ENCODE measurements at places on chromosomes 7 and 10. TPM values are rescaled to one million over a fixed set of nuclear protein-coding genes. Genes with fewer than 3 reads are reported as not detected.
A peak's percentile ranks its signal among the peaks of the same experiment; 100 is the strongest.

The IGFBP1 gene
- 1.3 TPM for total RNA-seq

- no peak overlapping the region for H3K27ac ChIP-seq
- DNase-seq = no peak
- no peaks in the 10 kb centered on the region for H3K36me3 ChIP-seq
- no peaks in the 10 kb centered on the region for H3K27me3 ChIP-seq
- no peak overlapping the region for H3K4me3 ChIP-seq
Measured at GRCh38 chr7:501526-501925, 18.1 kb downstream of the PDGFA start.

The TMEM176A gene
- total RNA-seq = not detected

DNA sequence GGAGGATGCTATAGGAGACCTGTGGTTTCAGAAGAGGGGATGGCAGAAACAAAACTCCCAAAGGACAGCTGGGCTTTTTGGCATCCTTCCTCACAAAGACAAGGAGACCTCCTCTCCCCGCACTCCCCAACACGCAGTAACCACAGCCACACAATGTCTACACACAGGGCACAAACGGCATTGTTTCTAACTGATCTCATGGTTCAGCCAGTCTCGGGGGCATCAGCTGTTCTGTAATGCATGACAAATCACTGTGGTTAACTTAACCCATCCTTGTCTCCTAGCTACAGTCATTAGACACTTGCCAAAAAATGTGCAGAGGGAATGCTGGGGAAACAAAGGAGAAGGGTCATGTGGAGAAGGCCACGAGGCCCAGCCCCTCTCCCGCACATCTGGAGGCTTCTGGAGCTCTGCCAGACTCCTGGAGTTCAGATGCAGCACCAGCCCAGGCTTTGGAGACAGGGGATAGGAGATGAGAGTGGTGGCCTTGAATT, 7.6 kb upstream of the ADAMTS14 start:
- peak overlapping the region; percentile 88 for H3K27ac ChIP-seq
- no peaks in the 10 kb centered on the region for H3K36me3 ChIP-seq
- no peak overlapping the region for H3K4me3 ChIP-seq
- peak; percentile 97 for DNase-seq
- H3K27me3 ChIP-seq = no peaks in the 10 kb centered on the region
- H3K4me1 ChIP-seq = peaks cover 18% of the 10 kb centered on the region

DNA sequence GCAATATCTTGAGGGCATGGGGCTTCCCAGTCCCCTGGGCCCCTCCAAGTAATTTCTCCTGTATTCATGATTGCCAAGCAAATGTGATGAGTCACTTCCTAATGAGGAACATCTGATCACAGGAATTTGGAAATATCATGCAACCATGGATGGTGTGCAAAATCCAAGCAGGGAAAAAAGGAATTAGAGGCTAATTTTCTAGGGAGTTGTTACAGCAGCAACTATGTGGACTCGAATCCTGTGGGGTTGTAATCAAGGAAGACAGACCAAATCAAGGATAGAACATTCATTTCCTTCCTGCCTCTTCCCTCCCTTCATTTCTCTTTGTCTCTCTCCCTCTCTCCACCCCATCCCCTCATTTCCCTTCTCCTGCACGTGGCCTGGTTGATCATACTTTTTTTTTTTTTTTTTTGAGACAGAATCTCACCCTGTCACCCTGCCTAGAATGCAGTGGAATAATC, 23.9 kb upstream of the AGFG2 start:
- H3K4me1 ChIP-seq = peaks cover 23% of the 10 kb centered on the region
- H3K36me3 ChIP-seq = no peaks in the 10 kb centered on the region
- peak overlapping the region; percentile 17 for H3K27ac ChIP-seq
- 0 out of 2 replicates have a peak, but pooled peaks cover 6% of the 10 kb centered on the region for H3K27me3 ChIP-seq

GRCh38 chr10:124465777-124466488, 4.3 kb downstream of the LHPP start:
- H3K27me3 ChIP-seq = no peaks in the 10 kb centered on the region
- no peaks in the 10 kb centered on the region for H3K36me3 ChIP-seq
- DNase-seq = no peak
- H3K27ac ChIP-seq = no peak overlapping the region
- no peak overlapping the region for H3K4me3 ChIP-seq

DNA sequence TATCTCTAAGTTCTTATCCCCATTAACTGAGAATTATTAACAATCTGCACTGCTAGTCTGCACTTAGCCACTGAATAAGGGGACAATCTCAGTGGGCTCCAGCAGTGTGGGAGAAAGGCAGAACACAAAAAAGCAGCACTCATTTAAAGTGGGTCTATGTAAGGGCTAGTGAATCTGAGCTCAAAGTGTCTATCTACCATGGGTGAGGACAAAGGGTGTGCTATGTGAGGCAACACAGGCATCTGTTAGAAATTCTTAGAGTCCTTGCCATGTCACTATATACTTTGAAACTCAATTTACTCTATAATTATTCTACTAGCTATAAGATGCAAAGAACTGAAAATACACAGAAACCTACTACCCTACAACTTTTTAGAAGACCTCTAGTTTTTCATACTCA, 135.8 kb upstream of the TMEM168 start:
- peaks cover 31% of the 10 kb centered on the region for H3K4me1 ChIP-seq
- no peak overlapping the region for H3K27ac ChIP-seq
- DNase-seq = no peak
- no peaks in the 10 kb centered on the region for H3K36me3 ChIP-seq

GRCh38 chr7:137916980-137917645, 70.3 kb upstream of the DGKI start:
- H3K27me3 ChIP-seq = no peaks in the 10 kb centered on the region
- no peak overlapping the region for H3K4me3 ChIP-seq
- peak overlapping the region; percentile 13 for H3K27ac ChIP-seq

DNA sequence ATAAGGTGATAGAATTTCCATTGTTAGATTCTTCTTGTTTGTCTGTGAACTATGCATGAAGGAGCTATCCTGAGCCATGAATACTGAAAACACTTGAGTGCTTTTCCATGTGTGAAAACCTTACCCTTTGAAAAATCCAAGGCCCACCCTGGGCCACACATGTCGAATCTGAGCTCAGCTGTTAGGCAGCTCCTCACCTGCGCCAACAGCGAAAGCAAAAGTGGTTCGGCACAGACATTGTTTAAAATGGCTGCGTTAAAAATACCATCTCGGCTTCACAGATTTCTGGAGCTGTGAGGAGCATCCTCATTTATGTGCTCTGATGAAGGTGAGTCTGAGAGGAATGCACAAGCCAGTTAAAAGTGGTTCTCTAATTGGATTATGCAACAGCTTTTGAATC, 137.7 kb downstream of the NEUROD6 start:
- H3K36me3 ChIP-seq = no peaks in the 10 kb centered on the region
- no peak overlapping the region for H3K4me3 ChIP-seq
- no peaks in the 10 kb centered on the region for H3K4me1 ChIP-seq
- H3K27ac ChIP-seq = no peak overlapping the region

DNA sequence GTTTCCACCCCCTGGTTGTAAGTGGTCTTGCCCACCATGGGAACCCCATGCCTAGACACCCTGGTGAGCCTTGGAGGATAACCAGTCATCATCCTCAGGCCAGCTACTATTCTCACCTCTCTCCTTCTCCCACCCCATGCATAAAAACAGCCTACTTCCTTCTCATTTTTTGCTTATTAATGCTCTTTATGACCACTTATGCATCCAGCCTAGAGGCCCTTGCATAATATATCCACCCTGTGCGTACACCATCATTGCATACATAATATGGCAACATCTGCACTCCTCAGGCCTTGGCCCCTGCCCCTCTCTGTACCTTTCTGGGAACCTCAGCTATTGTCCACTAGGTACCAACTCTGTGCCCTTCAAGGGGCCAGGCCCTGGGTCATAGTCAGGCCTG, 91.0 kb downstream of the CDH23 start:
- H3K27me3 ChIP-seq = peaks cover 14% of the 10 kb centered on the region
- H3K4me3 ChIP-seq = no peak overlapping the region
- no peaks in the 10 kb centered on the region for H3K36me3 ChIP-seq

The AKR1B15 gene
- total RNA-seq = not detected

DNA sequence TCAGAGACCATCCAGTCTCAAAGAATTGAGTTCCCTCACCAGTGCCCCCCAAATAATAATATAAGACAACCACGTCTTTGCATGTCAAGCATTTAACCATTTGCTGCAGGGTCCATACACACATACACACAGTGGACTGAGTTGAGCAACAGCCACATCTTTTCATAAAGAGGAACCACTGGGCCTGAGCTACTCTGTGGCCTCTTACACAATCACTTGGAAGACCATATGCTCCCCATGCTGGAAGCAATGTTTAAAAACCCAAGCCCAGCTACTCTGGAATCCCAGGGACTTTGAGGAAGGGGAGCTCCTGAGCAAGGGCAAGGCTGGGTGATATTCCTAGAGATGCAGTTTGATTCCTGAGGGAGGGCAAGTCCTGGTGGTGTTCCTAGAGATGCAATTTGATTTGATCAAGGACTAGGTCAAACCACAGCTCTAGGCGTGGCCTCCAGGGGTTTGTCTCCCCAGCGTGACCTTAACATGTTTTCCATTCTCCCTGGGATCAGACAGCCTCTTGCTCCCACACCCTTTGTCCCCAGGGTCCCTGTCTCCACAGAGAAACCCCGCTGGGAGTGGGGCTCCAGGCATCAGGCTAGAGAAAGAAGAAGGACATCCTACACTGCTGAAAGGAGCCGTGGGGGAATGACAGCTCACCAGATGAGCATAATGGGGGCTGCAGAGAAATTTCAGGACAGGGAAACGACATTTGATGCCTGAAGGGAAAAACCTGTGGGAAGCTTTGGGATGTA, 376.2 kb upstream of the MGMT start:
- no peak for DNase-seq
- no peaks in the 10 kb centered on the region for H3K36me3 ChIP-seq
- no peaks in the 10 kb centered on the region for H3K27me3 ChIP-seq
- H3K4me1 ChIP-seq = peaks cover under 1% of the 10 kb centered on the region
- H3K27ac ChIP-seq = no peak overlapping the region

- DNase-seq = no peak
- H3K4me3 ChIP-seq = no peak overlapping the region
- no peaks in the 10 kb centered on the region for H3K27me3 ChIP-seq
- no peaks in the 10 kb centered on the region for H3K4me1 ChIP-seq
Measured at GRCh38 chr7:66800591-66800990, 60.1 kb downstream of the RABGEF1 start.
